DMS 273 treated with DMSO at 0.1 percent for 48 hours (cell line): ENCODE measurements at places on chromosomes 6 and 20.
A peak's percentile ranks its signal among the peaks of the same experiment; 100 is the strongest.

- DNase-seq = no peak
These were observed 45.8 kb downstream of the NR2E1 start for GRCh38 chr6:108211671-108212070.

GRCh38 chr6:82372656-82373055, 9.0 kb downstream of the TPBG start:
- no peak for DNase-seq

DNA sequence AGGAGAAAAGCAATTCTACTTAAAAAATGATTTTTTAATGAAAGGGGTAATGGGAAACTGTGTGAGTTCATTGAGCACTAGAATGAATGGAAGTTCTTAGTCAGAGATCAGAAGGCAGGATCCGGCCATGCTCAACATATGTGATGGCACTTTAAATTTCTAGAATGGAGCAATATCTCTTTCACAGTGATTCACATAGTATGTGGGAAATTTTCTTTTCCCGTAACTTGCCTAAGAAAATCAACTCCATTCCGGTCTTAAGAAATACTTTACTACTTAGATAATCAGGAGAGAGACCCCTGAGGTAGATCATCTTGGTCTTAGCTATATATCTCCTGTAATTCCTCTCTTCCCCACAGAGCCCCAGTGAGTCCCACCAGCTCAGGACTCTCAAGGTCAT, 131.8 kb downstream of the SCML4 start:
- DNase-seq = no peak

GRCh38 chr20:61692479-61692878, 373.2 kb downstream of the TAF4 start:
- DNase-seq = no peak

GRCh38 chr6:89368999-89369398, 16.5 kb upstream of the UBE2J1 start:
- DNase-seq = no peak

GRCh38 chr6:118724211-118724610, 72.8 kb upstream of the CEP85L start:
- no peak for DNase-seq

DNA sequence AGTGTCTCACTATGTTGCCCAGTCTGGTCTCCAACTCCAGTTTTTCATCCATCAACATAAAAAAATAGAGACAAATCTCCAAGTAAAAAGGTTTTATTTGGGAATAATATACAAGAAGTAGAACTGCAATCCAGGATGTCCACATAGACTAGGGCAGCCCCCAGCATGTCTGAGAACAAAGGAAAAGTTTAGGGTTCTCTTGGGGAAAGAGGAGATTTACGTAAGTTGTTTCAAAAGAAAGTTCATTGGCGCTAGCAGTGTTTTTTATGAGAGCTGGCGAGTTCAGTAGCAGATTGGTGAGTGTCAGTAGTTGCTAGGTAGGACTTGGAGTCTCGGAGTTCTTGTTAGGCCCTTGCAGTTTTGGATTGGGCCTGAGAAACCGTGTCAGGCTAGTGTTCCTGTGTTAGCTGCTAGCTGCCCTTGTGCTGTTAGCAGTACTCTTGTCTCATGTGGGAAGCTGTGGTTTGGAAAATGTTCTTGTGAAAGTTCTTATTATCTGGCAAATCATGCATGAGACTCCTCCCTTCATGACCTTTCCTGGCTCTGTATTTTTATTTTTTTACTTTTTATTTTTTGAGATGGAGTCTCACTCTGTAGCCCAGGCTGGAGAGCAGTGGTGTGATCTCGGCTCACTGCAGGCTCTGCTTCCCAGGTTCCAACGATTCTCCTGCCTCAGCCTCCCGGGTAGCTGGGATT, 24.7 kb downstream of the TTLL9 start:
- peak; percentile 94 for DNase-seq

GRCh38 chr20:34315236-34315635, 12.1 kb upstream of the AHCY start:
- no peak for DNase-seq

GRCh38 chr6:25498505-25498904, 153.5 kb upstream of the SCGN start:
- DNase-seq = no peak

DNA sequence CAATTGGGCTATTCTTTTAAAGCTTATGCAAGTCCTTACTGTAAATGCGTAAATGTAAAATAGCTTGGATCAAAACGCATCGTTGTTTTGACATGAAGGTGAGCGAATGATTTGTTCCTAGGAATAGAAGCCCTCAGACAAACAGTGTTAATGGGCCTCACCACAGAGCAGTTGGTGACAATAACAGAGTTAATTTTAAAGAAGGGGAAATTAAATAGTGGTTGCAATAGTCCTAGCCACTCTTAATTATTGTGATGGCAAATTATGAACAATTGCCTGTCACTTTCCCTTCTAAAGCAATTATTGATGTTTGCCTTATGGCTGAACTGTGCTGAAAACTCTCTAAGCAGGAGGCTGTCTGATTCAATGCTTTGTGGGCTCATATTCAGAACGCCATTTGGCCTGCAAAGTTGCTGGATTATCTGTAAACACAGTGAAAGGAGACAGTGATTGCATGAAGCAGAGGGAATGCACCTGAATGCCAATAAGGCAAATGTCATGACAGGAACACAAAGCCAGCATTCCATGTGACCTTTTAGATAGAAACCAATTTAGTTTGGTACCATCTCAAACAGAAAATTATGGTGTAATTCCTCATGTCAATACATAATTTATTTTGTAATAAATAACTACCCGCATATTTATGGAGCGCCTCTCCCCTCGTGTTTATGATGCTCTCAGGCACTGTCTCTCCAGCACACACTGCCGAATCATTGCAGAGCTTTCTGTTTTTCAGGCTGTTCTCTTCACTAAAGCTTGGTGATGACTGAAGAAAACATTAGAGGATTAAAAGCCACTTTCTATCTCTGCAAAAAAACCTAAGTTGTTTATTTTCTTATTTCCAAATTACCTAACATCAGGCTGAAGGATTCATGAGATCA, 387.5 kb downstream of the HACE1 start:
- no peak for DNase-seq

DNA sequence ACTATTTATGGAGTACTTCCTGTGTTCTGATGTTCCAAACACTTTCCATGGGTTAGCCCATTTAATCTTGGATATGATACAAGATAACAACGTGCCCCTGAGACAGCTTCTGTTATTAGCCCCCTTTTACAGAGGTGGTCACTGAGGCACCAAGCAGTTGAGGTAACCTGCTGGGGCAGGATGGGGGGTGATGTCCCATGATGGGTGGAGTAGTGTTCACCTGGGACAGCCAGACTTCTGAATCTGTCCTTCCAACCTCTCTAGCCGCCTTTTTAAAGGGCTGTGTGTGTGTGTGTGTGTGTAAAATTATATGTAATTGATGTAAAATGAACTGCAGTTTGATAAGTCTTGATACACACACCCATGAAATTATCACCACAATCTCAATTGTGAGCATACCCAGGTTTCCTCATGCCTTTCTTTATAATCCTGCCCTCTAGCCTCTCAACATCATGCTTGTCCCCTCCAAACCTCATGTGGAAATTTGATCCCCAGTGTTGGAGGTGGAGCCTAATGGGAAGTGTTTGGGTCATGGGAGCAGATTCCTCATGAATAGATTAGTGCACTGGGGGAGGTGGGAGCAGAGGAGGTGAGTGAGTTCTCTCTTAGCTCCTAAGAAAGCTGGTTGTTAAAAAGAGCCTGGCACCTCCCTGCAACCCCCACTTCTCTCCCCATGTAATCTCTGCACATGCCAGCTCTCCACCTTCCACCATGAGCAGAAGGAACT, 39.2 kb downstream of the PLAGL2 start:
- no peak for DNase-seq

DNA sequence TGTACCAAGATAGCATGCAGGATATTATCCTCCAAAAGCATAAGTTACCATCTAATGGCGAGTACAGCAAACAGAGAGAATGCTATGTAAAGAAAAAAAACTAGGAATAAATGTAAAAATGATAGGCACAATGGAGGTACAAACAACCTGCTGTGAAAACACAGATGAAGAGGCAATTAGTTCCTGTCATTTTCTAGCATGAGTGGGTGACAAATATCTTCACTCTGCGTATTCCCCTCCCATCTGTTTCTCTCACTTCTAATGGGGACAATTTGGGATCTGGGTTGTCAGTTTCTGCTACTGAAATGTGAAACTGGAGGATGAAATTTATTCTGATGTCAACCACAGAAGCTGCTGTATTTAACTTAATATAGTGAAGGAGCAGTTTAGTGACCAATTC, 11.7 kb upstream of the PTPRK start:
- no peak for DNase-seq

DNA sequence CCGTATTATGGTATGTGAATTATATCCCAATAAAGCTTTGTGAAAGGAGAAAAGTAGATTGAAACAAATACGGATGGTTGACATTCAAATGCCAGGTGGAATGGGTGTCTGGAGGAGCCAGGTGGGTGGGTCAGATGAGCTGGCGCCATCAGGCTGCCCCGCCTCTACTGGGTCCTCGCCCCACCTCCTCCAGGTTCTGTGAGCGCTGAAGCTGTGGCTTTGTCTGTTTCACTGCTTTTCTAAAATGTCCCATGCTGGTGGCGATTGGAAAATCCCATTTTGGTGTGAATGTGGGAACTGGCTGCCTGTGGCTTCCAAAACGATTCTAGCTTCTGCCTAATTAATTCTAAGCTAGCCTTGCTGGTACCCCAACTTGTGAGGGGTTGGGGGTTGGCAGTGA, 16.5 kb downstream of the DUSP22 start:
- no peak for DNase-seq

DNA sequence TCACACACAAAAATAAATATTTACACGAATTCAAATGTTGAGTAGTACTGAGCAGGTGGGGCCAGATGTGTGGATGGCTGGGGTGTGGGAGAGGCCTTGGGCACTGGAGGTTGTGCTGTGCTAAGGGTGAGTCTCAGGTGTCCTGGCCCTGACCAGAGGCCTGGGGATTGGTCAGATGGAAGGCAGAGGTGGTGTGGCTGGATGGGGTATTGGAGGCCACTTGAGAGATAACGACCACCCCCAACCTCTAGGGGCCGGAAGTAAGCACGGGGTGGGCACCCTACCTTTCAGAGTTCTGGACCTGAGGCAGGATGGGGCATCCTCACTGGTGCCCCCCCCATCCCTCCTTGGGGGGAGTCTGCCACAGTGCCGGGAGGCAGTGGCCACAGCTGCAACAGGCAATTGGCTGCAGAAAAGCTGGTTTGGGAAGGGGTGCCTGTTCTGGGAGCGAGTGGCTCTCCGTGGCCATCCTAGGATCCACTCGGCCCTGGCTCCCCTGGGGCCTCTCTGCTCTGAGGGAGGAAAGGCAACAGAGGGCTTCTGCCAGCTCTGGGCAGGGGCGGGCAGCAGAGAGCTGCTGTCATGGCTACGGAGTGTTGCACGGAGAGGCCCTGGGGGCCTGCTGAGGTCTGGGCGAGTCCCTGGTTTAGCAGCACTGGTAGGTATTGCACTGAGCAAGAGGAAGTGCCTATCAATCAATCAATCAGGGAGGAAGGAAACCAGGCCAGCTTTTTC, 87.6 kb downstream of the ASXL1 start:
- no peak for DNase-seq

DNA sequence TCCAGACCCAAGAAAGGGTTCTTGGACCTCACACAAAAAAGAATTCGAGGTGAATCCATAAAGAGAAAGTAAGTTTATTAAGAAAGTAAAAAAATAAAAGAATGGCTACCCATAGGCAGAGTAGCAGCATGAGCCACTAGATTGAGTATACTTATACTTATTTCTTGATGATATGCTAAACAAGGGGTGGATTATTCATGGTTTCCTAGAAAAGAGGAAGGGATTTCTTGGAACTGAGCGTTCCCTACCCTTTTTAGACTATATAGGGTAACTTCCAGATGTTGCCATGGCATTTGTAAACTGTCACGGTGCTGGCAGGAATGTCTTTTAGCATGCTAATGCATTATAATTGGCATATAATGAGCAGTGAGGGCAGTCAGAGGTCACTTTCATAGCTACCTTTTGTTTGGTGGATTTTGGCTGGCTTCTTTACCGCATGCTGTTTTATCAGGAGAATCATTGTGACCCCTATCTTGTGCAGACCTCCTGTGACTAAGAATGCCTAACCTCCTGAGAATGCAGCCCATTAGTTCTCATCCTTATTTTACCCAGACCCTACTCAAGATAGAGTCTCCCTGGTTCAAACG, 44.3 kb downstream of the TENT5A start:
- DNase-seq = no peak

DNA sequence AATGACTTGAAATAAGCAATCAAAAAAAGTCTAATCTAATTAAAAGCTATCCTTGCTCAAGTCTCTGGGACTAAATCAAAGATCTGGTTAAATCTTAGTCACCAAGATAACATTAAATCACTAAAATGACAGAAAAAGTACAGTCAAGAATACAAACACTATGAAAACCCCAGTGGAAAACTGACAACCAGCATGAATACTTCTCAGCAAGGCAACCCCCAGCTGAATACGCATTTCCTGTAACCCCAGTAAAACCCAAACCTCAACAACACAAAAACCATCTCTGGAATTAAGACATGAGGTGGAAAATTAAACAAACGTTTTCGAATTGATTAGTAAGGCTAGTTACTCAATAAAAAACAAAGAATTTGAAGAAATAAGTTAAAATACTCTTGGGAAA, 23.7 kb upstream of the ZC3H12D start:
- DNase-seq = no peak

GRCh38 chr20:2264118-2264517, 31.7 kb upstream of the TGM3 start:
- DNase-seq = no peak

- DNase-seq = no peak
These were observed 182.5 kb downstream of the MAFB start for GRCh38 chr20:40506537-40506939.

- no peak for DNase-seq
These were observed 15.6 kb downstream of the JAG1 start for GRCh38 chr20:10658051-10658823.

DNA sequence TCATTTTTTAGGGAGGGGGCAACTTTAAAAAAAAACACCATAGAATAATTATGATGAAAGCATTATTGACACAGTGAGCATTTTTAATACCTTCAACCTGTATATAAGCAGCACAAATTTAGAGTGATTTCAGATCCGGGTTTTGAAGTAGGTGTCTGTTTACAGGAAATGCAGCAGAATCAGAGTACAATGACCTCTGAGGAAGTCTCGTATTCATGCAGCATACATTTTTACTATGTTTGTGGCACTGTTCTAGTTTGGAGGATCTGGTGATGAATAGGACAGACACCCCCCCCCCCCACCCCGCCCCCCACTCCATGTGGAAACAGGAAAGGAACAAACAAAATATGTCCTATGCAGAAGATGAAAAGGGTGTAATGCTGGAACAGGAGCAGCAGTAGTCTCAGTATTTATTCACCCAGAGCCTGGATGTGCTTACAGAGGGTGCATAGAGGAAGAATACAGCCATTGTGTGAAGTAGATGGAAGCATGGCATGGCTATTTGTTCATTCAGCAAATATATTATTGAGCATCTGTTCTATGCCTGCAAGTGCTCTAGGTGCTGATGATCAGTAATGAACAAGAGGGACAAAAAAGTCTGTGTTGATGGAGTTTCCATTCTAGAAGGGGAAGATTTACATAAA, 19.7 kb downstream of the VAPB start:
- DNase-seq = no peak
